NCI-H1930 (cell line): ENCODE measurements at places on chromosomes 11 and 22.

GRCh38 chr11:30859669-30860068 is 273.5 kb upstream of the MPPED2 start:
- DNase-seq: no peak

DNA sequence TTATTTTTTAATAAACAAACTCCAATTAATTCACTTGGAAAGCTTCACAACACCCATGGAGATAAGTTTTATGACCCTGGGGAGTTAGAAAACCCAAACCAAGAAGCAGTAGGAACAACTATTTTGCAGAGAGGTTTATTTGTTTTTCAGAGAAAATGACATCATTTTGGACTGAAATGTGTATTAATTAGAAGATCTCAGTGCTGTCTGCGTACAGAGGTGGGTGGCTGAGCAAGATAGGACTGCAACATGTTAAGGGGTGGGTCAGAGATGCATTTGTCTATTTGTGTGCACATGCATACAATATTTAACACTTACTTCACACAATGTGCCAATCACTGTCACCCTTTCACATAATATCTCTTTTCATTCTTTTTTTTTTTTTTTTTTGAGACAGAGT is 1.1 kb downstream of the SCGB1A1 start:
- DNase-seq: no peak

- no peak for DNase-seq
Measured at GRCh38 chr11:117883063-117883462, 6.6 kb upstream of the FXYD6 start.

GRCh38 chr22:45009606-45010531 is at the start of gene PHF21B:
PHF21B (minus strand) TSS chr22:45010005; CDS start chr22:45009549, 456 bp downstream.
- DNase-seq: peak; percentile 83

GRCh38 chr11:89405629-89406028 is 85.5 kb downstream of the NOX4 start:
- no peak for DNase-seq

DNA sequence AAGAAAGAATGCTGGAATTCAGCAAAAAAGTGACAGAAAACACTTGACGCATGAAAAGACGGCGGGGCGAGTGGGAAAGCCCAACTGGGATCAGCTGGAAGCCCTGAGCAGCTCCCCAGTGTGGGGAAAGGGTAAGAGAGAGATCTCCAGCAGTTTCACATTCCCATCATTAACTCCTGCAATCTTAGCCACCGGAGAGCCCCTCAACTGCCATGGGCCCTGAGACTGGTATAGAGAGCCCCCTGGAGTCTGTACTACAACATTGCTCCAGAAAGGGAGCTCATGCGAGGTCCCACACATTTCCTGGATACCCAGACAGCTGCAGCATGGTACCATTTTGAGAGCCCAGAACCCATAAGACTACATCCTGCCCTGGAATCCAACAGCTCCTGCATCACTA is 31.1 kb downstream of the MRGPRX4 start:
- no peak for DNase-seq

DNA sequence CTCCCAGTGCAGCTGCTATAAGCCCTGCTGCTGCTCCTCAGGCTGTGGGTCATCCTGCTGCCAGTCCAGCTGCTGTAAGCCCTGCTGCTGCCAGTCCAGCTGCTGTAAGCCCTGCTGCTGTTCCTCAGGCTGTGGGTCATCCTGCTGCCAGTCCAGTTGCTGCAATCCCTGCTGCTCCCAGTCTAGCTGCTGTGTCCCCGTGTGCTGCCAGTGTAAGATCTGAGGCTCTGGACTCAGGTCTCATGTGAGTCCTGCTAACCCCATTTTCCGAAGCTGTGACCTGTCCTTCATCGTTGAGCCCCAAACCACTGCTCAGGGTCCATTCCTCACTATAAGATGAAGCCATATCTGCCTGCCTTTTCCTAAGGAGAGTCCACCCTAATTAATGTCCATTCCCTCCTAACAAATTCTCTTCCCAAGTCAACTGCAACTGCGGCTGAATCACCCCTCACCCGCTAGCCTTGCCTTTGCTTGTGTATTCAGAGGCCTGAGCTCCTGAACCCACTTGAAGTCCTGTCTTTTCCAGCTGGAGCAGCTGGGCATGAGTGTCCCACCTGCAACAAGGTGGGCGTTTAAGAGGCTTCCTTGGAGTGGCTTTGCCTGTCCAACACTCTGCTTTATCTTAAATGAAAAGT is 626 bp downstream of the KRTAP5-7 start:
- DNase-seq: no peak

GRCh38 chr11:122176651-122177050 is 60.6 kb upstream of the BLID start:
- DNase-seq: no peak

DNA sequence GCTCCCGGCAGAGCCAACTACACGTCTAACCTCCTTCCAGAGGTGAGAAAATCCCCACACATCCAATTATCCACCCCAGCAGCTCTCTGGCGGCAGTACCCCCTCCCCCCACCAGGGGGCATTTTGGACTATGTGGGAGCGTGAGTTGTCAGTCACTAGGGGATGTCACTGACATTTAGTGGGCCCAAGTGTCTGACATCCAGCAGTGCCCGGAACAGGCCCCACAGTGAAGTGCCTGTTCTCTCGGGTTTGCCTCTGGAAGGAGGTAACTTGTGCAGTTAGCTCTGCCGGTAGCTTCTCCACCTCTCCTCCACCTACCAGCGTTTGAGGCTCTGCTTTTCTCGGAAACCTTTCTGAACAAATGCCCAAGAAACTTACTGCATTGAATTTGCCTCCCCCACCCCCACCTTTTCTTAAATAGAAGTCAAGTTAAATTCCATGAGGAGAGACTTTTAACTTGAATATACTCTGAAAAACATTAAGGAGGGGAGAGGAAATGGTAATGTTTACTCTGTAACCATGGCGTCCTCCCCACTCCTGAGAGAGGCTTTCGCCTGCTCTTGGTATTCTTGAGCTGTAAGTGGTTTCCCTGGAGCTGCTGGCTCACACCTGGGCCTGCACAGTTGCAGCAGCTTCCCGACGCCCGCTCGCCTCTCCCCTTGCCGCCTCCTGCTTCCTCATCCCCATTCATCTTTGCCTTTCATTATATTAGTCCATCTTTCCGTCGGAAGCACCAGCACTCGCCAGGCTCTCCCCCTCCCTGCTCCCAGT is 112.8 kb downstream of the WNT7B start:
- peak; percentile 16 for DNase-seq

- DNase-seq: no peak
Measured at GRCh38 chr22:32413719-32414118, 1.7 kb upstream of the RTCB start.

DNA sequence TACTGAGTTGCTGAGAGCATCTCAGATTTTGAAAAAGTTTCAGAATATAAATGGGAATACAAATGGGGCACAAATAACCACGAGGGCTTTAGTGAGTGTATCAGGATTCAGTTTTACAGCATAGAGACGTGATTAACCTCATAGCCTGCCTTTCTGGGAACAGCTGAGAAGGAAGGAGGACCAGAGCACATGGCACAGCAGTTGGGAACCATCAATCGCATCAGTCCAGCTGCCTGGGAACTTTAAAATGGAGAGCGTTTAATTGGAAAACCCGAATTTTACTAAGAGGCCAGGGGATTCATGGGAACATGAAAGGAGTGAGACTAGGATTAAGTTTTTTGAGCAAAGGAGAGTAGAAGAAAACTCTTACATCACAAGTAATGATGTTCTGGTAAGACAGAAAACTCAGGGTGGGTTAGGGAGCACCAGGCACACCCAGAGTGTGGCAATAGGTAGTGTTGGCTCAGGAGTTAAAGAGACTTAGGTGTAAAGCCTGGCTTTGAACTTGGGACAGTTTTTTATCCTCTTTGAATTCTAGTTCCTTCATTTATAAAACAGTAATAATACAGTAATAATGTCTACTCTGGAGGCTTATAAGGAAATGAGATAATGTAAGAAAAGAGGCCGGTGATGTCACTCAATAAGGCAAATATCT is 40.2 kb downstream of the FZD4 start:
- DNase-seq: no peak
